RWPE2 (cell line): ENCODE measurements at places on chromosomes 13 and 19.

DNA sequence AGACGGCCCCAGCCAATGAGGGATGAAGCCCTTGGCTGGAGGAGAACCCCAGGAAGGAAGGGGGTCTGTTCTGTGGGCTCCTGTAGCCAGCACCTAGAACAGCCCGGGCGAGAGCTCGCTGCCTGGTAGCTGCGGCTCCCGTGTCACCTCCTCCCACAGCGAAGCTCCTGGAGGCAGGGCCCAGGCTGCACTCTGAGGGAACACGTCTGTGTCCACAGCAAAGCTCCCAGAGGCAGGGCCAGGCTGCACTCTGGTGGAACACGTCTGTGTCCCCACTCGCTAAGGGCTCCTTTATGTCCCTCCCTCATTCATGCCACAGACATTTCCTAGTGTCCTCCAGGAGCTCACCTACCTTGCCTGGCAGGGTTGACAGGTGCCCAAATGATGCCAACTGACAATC is 8.4 kb downstream of the TRAPPC6A start:
- DNase-seq: peak; percentile 52

- peak; percentile 85 for DNase-seq
Measured at GRCh38 chr19:21767065-21767800, at the start of gene ZNF100. TSS of gene ZNF100 (minus strand) at chr19:21767579. CDS start at chr19:21767429, 150 bp downstream.

GRCh38 chr13:97875911-97876310 is 77.6 kb upstream of the IPO5 start:
- no peak for DNase-seq

DNA sequence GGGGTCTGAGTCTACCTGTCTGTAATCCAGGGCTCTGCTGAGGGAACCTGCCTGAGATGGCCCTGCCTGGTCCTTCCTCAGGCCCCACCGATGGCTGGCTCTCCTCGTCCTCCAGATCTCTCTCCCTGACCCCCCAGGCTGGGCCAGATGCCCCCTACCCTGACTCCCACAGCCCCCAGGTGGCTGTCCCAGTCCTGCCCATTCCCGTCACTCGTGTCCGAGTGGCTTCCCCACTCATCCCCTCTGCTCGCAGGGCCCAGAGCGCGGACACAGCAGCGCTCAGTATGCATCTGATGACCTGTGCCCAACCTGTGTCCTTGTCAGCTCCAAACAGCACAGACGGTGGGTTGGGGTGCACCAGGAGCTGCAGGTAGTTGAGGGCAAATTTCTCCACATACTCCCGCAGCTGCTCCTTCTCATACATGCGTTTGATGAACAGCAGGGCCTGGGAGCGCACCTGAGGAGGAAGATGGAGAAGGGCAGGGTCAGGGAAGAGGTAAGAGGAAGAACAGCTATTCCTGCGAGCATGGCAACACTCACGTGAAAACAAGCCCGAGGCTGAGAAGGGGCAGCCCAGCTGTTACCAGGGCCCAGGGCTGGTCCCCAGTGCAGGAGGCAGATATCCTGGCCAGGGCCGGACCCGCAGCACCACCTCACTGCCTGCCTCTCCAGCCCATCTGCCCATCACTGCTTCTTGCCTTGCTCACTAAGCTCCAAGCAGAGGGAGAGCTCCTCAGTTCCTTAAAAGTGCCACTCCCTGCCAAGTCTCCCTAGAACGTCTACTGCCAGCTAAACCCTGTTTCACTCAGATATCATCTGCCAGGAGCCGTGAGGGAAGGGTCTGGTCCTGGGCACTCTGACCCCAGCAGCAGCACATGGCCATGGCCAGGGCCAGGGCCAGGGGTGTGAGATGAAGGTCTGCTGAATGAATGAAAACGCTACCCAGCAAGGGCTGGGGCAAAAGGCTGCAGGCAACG is 11.1 kb upstream of the RSPH6A start:
- no peak for DNase-seq

DNA sequence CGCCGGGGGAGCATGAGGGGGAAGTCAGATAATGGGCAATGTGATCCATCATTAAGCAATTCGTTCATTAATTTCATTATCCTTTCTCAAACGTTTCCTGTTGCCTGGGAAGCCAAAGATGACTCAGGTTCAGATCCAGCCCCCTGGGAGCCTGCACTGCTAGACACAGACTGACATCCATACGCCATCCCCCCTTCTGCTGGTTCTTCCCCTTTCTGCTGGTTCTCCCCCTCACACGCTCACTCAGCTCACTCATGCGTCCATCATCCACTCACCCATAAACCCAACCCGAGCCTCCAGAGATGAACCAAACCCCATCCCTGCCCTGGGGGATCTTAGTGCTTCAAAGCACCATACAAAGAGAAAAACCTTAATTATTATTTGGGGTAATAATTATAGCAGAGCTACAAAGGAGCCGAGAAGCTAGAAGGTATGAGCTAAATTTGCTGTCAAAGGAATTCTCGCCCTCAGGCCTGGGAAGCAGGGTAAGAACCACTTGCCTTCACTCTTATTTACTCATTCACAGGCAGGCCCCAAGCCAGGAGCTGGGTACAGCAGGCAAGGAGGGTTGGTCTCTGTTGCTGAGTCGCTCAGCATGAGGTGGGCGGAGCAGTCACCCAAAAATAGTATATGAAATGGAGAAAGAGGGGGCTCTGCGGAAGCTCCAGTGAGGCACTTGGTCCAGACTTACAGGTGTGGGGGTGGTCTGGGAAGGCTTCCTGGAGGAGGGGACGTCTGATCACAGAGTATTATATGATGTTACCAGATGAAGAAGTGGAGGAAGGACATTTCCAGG is 7.0 kb upstream of the ZNF444 start:
- no peak for DNase-seq

DNA sequence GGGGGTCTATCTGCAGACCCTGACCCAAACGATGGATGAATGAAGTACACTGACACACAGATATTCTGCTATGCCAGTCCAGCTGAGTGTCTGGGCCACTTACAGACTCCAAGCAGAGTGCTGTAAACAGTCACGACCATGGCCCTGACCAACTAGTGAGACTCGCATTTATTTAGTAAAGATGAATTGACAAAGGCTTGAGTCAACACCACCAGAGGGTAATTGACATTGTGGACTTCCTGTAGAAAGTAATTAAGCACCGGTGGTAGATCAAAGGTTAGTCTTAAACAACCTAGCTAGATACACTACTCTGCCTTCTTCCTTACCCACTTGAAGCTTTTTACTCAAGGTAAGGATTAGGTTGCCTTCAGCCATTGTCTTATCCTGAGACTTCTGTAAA is 63.4 kb upstream of the KPNA3 start:
- no peak for DNase-seq

DNA sequence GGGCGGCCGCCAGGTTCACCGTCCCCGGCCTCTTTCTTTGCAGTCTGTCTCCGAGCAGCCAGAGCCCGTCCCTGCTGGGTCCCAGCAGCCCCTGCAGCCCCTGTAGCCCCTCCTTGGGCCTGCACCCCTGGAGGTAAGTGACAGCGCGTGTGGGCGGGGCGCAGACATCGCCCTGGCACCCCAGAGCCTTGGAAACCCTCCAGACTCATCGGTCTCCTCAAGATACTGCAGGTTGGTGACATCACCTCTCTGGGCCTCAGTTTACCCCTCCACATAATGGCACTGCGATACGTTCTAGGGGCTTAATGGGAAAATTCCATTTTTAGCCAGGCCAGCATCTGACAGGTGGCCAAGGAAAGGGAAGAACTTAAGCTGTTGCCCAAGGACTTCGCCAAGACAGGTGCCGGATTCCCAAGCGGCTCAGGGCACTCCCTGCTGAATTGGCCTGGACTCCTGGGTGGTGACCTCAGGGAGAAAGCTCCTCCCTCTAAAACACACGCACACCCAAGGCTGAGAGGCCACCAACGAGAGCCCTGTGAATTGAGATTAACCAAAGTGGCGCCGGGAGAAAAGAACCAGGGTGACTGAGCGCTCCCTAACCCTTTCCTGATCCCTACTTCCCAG is 13.1 kb downstream of the MAST3 start:
- no peak for DNase-seq

- DNase-seq: no peak
Measured at GRCh38 chr13:97141564-97142005, 80.5 kb upstream of the MBNL2 start.

DNA sequence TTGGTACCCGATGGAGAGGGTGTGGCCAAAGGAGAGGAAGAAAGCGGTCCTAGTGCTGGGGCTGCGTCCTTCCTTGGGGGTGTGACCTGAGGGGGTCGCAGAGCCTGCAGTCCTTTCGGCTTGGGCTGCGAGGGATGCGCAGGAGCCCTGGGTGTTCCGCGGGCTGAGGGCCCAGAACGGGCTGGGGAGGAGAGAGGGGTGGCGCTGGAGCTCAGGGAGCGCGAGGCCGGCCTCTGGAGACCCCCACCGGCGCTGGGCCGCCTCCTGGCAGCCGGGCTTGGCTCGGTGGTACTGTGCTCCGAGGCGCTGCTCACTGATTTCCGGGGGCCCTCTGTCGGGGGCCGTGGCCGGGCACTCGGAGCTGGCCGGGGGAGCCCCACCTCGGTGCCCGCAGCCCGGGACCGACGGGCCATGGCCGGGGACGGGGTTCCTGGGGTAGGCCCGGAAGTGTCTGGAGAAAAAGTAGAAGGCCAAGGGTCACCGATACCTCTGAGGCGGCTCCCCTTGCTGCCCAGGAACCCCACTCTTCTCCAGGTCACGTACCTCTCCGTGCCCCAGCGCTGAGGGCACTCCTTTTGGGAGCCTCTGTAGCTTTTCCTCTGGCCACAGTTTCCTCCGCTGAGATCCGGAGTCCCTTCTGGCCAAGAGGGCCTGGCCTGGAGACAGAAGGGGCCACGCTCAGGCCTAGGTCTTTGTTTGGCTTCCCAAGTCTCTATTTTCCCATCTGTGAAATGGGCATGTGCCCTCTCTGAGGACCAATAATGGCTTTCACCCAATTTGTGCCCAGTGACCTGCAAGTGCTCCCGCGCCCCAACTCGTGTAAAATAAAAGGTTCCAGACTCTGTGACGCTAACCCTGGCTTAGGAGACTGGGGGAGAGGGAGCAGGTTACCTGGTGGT is 1.6 kb downstream of the PRR36 start:
- DNase-seq: no peak

DNA sequence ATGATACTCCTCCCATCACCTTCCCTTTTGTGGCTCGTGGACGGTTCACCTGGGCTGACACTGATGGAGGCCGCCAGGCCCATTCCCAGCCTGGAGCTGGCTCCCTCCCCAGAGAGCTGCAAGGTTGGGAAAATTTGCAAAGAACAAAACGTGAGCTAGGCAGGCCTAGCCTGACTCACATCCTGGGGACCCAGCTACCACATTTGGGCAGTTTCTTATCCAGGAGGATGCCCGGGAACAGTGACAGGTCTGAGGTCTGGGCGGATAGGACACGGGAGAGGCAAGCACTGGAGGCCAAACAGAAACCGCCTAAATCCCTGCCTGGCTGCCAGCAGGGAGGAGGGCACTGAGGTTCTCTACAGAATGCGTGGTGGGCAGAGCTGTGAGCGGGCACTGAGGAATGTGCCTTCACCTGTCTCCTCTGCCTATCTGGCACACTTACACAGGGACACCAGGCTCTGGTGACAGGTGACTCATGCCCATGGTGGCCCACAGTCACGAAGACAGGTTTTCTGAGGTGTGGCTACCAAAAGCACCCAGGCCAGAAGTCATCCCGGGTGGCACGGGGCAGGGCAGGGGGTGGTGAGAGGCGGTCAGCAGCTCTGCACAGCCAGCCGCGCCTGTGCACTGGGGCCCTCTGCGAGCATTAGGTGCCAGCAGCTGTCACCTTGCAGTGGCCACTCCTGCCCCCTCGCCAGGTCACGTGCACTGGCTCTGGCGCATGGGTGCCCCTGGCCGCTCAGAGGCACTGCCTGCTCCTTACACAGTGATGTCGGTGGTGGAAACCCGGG is 23.2 kb downstream of the SH3GL1 start:
- DNase-seq: peak; percentile 58

- no peak for DNase-seq
Measured at GRCh38 chr13:103287659-103288058, 221.4 kb upstream of the SLC10A2 start.

GRCh38 chr13:91904597-91904996 is 506.2 kb downstream of the GPC5 start:
- DNase-seq: no peak

DNA sequence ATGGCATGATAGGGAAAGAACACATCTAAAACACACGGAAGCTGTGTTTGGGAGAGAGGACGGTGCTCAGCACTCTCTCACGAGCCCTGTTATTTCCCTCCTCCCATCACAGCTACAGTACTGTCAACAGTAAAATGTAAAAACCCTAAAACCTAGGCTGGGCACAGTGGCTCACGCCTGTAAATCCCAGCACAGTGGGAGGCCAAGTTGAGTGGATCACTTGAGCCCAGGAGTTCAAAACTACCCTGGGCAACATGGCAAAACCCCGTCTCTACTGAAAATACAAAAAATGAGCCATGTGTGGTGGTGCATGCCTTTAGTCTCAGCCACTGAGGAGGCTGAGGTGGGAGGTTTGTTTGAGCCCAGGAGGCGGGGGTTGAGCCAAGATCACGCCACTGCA is 54.8 kb downstream of the FOXO1 start:
- no peak for DNase-seq

DNA sequence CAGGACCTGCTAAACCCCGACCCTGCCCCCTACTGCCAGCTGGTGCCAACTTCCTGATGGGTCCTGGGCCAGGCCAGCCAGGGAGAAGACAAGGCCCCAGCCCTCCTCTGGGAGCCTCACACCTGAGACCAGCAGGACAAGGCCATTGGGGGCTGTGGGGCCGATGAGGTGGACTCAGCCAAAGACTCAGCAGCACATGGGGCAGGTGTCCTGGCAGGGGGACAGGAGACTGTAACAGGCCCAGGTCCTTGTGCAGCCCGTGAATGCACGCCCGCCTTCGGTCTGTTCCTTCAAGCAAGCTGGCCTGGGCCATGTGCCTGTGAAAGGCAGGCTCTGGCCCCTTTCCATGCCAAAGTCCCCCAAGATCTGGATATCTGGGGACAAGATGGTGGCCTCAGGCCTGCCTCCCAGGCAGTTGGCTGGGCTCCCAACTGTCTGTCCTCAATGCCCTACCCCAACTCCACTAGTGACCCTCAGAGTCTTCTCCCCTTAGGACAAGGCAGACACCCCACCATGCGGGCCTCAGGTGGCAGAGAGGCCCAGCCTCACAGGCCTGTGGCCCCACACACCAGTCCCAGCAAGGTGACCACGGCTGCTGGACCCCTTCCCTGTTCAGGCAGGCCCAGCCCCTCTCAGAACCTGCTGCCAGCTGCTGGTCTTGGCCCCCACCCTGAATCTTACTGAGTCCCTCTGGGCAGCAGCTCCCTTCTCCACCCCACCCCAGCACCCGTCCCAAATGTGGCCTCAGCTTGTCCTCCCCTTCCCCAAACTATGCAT is 12.3 kb downstream of the CEACAM19 start:
- DNase-seq: no peak

- DNase-seq: no peak
Measured at GRCh38 chr13:91196958-91197357, 150.5 kb upstream of the MIR17HG start.

GRCh38 chr19:58406818-58407657 is 1.4 kb upstream of the ZNF584 start:
- no peak for DNase-seq

DNA sequence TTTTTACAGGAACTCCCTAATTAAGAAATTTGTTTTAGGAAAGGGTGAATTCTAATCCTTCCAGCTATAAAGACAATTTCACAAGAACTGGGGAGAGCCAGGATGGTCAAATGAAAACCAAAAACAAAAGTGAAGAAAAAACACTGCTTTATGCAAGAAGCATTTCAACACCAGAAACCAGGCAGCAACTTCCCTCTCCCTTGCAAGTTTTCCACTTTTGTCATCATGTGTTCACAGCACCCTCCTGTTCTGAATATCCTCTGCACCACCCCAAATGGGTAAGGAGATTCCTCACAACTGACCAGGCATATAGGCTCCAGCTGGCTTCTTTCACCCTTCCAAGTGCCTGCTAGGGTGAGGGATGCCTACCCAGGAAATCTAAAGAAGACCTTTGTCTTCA is 328.1 kb downstream of the TBC1D4 start:
- no peak for DNase-seq

GRCh38 chr19:56764196-56764695 is 76.3 kb downstream of the PEG3 start:
- DNase-seq: no peak
